Left renal pelvis (tissue), 4 donors: ENCODE measurements at places on chromosomes 4 and X. TPM values are rescaled to one million over a fixed set of nuclear protein-coding genes. Genes with fewer than 3 reads are reported as not detected.

The HSD17B11 gene
- polyA plus RNA-seq: 56.4 TPM

The OTUD6A gene
- 0.09 TPM for polyA plus RNA-seq

The EDA2R gene
- polyA plus RNA-seq: 0.64 TPM

The PAGE4 gene
- 0.48 TPM for polyA plus RNA-seq

DNA sequence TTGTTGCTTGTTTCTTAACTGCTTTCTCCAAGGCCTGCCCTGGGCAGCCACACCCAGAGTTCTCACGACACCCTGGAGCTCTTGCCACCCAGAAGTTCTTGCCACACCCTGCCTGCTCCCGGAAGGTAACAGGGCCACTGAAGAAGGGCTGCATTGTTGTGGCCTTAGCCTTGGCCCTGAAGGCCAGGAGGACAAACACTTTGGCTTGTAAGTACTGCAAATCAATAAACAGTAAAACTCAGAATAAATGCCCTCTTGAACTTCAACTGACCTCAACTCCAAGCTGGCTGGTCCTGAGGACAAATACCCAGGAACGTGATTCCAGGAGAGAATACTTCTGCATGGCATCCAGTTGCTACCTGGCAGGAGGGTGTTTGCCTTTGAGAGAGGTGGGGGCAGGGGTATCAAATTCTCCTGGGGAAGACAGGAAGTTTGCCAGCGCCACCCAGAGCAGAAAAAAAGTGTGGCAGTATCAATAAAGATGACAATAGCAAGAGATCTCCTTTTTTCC, 54.1 kb downstream of the TLR10 start:
- no peak for DNase-seq

- DNase-seq: no peak
These were observed 49.5 kb downstream of the ATXN3L start for GRCh38 chrX:13270360-13270759.

DNA sequence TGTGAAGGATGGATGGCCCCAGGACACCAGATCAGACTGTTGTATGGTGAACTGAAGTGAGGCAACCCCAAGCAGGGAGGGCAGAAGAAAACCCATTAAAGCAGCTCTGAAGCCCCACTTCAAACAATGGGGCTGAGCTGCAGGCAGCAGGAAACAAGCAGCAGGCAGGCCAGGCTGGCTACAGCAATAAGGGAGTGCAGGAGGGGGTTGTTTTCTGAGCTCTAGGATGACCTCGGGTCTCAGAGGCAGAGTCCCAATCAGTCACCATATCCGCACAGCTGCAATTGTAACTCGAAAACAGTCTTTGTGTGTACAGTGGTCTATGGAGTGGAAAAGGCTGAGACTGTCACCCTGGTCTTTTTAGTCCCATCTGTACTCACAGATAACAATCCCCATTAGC, 90.4 kb downstream of the COL4A6 start:
- DNase-seq: no peak

GRCh38 chr4:134365852-134366251, 164.3 kb upstream of the PABPC4L start:
- DNase-seq: no peak

DNA sequence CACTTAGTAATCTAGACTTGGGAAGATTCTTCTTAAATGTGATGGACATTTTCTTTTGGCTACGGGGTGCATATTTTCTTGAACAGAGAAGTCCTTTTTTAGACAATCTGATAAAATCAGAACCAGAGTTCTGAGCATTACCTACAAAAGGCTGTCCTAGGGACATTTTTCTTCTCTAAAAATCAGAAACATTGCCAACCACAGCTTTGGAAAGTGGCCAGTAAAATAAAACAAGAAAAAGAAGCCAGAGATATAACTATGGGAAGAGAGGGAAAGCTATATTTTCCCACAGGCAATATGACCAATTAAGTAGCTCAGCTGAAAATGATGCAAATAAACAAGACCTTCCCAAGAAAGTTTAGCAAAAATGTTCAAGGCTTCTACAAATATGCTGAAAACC, 55.9 kb downstream of the MXRA5 start:
- DNase-seq: no peak

DNA sequence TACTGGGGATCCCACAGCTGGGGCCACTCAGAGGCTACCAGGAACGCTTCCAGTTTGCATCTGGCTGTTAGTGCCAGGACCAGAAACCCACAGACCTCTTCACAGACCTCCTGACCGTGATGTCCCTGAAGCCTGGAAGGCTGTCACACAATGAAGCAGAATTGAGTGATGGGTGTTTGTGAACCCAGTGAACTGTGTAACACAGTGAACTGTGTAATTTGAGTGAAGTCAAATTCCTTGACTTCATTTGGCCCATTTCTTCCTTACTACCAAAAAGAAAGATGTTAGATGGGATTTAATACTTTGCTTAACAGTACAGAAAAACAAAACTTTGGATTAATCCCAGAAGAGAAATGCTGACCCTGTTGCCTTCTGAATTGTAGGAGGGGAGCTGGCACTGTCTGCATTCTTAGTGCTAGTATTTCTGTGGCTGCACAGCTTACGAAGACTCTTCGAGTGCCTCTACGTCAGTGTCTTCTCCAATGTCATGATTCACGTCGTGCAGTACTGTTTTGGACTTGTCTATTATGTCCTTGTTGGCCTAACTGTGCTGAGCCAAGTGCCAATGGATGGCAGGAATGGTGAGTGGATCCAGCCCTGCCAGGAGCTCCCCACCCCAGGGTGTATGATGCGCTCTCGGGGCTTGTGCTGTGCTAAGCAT, 17.8 kb downstream of the SRD5A3 start:
- DNase-seq: no peak

DNA sequence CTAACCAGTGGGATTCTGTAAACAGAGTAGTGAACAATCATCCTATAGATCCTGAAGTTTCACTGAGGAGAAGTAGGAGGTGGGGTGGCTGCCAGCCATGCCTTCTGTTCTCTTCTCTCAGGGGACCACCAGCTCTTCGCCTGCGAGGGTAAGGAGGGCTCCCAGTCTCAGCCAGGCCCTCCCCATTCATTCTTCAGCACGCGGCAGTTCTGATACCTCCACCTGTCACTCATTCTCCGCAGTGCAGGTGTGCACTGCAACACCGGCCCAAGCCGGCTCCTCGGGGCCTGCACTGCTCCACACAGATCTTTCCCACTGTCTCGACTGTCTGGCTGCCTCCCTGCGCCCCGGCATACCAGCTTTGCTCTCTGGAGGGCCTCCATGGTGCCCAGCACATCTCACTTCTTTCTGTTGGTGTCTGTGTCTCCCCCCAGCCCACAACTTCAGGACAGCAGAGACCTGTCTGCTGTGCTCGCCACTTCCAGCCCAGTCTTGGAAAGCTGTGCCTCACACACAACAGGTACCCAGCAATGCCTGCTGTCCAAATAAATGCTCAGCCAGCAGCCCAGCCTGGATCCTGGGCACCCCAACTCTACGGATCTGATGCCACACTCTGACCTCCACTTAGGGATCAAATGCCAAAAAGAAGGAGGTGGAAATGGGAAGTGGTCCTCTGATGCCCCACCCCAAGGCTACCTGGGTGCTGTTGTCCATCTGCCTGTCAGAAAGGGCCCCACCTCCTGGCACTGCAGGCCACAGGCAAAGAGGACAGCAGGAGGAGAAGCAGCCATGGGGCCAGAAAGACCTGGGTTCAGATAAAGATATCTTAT, 29.0 kb downstream of the ACOX3 start:
- DNase-seq: no peak

DNA sequence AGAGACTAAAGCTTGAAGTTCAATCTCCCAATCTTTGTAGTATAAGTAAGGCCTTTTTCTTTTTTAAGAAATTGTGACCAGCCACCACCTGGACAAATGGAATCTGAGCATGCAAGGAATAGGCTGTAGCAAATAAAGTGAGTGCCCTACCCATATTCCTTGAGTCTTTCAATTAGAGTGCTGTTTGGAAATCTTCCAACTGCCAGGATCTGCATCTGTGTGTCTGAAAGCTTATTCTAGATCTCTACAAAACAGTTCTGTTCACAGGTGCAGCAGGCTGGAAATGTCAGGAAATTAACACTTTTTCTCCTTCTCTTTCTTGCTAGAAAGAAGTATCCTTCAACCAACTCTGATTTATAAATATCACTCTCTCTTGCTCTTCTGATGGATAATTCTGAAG, 76.7 kb upstream of the NDST3 start:
- no peak for DNase-seq

DNA sequence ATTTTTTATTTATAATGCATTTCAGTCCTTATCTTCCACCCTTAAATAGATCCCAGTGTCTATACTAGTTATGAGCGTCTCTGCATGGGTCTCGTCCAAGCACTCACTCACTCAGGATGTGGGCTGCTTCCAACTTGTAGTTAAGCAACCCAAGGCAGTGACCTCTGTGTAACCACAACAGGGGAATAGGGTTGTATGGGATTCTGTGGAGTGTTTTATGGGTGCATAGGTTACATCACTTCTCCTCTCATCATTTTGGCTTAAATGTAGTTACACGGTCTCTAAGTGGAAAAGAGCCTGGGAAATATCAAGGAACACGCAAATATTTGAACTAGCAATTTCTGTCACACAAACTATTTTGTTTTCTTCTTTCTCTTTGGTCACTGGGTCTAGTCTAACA, 931.0 kb downstream of the STIM2 start:
- DNase-seq: no peak

DNA sequence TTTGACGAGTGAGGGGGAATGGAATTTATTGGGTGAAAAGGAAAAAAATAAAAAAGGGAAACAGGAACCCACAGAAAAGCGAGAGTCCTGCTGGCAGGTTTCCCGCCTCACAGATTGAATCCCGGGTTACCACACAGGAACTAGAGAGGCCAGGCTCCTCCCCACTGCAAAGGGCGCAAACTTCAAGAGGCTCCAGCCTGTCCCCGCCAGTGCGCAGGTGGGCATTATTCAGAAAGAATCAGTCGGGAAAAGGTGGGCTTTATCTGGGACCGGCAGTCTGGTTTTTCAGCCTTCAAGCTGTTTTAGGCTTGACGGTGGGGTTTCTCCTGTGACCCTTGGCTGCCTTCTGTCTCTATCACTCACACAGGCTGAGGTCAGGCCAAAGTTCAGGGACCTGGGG, 1496.8 kb downstream of the RPA4 start:
- DNase-seq: no peak

DNA sequence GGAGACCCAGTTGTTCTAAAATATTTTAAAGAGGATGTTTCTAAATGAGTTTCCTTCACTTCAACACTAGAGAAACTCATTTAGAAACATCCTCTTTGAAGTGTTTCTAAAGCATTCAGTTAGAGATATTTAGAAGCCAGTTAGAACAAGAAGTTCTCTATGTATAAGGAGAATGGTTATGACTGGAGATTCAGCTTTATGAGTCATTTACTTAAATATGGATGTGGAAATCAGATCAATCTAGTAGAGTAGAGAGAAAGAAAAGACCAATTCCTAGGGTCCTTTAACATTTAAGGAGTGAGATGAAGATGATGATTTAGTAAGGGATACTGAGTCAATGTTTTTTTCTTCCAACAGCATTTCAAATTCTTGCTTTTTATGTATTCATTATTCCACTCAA, 234.1 kb downstream of the GRXCR1 start:
- DNase-seq: no peak

DNA sequence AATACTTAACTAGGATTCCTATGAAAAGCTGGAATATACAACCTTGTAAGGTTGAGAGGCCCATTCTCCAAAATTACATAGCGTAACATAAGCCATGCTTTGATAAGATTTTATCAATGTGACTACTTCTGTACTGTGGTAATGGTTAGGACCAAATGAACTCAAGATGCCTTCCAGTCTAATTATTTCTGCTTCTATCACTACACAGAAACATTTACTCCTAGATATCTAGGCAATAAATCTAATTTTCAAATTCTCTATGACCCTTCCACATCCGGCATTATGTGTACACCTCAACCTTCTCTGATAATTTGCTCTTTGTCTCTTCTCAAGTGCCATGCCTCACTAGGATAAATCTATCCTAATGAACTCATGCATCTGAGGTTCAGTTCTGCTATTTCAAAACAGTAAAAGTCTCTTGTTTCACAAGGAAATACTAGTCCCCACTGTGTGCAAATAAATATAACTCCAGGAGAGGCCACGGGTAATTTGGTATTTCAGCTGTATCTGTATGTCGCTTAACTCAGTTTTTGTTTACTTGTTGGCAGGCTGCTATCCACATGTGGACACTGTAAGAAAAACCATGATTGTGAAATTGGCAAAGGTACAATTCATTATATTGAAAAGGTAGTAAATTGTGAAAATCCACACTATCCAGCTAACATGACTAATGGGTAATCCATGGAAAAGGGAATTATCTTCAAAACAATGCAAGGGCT, 93.3 kb downstream of the PRDM5 start:
- no peak for DNase-seq

- DNase-seq: no peak
These were observed 99.2 kb downstream of the PSAPL1 start for GRCh38 chr4:7335344-7336066.

DNA sequence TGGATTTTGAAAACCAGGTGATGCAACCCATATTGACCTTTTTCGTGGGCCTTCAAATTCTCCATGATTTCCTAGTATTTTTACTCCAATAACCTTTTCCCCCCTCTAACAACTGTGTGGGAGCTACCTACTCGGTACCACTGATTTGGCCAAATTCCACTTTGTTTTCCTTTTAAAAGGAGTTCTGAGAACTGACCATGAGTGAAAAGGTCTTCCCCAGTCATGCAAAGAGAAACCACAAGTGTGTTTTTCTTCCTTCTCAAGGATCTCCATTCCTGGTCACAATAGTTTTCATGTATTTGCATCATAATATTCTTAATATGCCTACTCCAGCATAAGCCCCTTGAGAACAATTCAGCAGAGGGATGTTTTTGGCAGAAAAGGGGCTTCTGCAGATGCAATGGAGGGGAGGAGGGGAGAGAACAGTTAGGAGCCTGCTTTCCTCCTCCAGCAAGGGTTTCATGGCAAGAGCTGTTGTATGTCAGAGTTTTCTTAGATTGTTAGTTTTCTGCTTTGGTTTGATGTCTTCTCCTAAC, 195.3 kb upstream of the ANXA3 start:
- DNase-seq: no peak

- DNase-seq: no peak
These were observed 96.3 kb upstream of the ENPP6 start for GRCh38 chr4:184313702-184314659.

- no peak for DNase-seq
These were observed 58.8 kb downstream of the RHOH start for GRCh38 chr4:40255393-40256281.

DNA sequence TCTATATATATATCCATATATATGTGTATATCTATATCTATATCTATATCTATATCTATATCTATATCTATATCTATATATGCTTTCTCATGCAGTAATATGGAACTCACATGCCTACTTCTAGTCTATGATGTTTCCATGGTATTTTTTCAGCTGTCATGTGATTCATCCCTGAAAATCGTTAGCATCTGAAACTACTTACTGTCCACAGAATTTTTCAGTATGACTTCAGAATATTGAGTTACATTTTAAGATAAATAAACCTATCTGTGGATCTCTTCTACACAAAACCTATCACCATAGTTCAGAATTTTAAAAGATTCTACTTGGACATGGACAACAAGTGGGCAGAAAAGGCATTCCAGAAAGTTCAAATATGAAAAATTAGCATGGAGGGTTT, 855.1 kb upstream of the INTU start:
- no peak for DNase-seq

DNA sequence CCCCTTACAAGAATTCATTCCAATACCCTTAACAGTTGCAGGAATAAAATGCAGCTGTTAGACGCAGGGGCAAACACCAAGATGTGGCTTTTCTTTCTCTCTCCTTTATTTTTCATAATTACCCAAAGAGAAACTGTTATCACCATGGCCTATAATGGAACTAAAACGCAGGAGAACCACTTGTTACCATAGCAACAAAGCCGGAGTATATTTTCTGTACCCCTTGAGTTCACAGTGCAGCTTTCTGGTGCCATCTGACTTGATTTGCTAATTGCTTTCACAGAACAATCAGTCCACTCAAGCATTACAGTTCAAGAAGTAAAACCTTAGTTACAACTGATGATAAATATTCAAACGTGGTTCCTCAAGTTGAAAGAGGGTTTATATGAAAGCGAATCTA, 157.9 kb downstream of the AMELX start:
- no peak for DNase-seq
